ENCODE measurements at places on chromosomes 5 and 9.

DNA sequence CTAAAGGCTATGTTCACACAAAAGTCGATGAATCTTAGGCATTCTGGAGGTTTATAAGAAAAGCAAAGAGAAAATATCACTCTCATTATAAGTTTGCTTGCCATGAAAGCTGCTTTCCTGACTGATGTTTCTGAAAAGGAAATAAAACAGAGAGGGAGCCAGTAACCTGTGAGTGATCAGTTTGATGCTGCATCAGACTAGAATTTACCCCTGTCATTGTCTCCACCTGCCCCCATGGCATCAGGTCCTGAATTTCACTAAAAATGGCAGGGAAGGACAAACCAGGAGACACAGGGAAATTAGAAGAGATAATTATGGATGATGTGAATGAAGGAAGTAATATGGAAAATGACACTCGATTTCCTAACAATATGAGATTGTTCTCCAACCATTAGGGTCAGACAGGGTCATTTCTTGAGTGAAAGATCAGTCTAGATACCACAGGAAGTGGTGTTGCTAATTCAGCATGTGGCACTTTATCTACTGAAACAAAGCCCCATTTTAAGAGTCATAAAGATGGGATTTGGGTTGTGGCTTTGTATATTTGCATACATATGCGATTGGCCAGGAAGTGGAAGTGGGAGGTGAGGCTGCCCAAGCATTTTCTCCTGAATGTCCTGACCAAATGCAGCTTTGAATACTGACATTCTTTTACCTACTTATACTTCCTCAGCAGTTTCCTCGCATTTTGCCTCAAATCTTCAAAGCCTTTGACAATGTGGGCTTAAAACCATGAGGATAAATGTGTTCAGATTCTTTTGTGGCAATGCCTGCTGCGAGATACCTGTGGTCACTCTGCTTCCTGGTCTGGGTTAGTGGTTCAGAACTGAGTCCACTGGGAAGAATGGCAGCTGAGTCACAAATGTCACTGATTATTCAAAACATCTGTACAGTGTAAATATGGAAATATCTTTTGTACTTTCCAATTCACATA lies 29.7 kb downstream of the MEGF10 start:
- DNase-seq, result no peak

GRCh38 chr9:37374892-37375291 lies 47.6 kb upstream of the GRHPR start:
- no peak for DNase-seq

- DNase-seq, result no peak
Observed at GRCh38 chr5:149172709-149173505, 31.6 kb downstream of the ABLIM3 start.

DNA sequence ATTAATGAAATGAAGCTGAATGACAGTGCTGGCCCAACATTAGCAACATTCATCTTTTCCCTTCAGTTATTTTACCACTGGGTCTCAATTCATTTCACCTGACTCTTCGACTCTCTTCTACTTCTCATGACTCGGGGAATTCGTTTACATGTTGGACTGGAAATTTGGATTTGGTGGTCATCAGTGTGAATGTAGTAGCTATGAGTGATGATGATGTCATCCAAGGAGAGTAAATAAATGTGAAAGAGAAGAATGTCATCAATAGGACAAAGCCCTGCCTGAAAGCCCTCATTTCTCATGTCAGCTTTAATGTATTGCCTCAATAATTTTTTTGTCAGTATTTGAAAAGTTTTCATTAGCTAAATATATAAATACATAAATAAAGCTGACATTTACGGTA lies 21.9 kb upstream of the CFAP95 start:
- no peak for DNase-seq

DNA sequence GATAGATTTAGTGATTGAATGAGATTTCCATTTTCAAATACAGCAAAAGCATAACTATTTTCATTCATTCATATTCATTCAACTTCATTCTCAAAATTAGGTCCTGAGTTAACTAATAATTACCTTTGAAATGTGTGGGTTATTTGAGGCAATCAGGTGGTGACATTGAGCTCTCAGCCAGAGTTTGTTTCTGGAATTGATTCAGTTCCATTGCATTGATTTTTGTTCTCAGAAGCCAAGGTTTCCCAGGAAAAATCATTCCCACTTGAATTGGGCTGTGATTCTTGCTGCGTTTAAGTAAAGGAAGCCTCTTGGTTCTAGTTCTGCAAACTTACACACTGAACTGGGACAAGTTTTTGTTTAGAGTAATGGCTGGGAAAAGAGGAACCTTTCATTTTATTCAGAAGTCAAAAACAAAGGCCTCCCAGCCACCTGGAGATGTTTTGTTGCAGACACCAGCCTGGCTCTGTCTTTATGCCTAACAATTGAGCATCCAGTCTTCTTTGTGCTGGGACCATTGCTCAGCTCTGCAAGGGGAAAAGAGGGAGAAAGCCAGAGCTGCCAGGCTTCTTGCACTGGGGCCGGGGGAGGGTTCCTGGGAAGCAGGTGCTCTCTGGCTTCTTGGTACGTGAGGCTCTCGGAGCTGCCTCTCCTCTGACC lies 198.6 kb downstream of the TRIO start:
- no peak for DNase-seq

GRCh38 chr5:134120386-134121138 lies 6.1 kb downstream of the TCF7 start:
- no peak for DNase-seq

GRCh38 chr9:120312031-120312430 lies 267.9 kb downstream of the CDK5RAP2 start:
- DNase-seq, result no peak

GRCh38 chr5:66553368-66553912 lies 42.8 kb upstream of the MAST4 start:
- DNase-seq, result no peak

GRCh38 chr9:37251452-37251851 lies 131.1 kb downstream of the ZCCHC7 start:
- DNase-seq, result no peak

DNA sequence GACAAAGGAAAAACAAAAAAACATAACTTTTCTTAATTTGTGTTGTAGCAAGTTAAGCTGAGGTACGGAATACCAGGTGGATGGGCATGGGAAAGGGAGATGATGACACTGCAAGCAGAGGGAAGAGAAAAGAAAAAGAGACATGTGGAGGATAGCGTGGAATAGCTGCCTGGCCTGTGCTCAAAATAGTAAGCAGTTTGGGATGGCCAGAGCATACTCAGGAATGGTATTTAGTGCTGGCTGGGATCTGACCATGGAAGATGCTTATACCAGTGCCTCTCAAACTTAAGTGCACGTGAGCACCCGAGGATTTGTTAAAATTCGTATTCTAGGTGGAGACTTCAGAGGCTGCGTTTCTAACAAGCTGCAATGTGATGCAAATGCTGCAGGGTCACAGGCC lies 41.3 kb downstream of the LNPEP start:
- DNase-seq, result no peak

- no peak for DNase-seq
Observed at GRCh38 chr5:107799306-107799705, 128.6 kb upstream of the EFNA5 start.

DNA sequence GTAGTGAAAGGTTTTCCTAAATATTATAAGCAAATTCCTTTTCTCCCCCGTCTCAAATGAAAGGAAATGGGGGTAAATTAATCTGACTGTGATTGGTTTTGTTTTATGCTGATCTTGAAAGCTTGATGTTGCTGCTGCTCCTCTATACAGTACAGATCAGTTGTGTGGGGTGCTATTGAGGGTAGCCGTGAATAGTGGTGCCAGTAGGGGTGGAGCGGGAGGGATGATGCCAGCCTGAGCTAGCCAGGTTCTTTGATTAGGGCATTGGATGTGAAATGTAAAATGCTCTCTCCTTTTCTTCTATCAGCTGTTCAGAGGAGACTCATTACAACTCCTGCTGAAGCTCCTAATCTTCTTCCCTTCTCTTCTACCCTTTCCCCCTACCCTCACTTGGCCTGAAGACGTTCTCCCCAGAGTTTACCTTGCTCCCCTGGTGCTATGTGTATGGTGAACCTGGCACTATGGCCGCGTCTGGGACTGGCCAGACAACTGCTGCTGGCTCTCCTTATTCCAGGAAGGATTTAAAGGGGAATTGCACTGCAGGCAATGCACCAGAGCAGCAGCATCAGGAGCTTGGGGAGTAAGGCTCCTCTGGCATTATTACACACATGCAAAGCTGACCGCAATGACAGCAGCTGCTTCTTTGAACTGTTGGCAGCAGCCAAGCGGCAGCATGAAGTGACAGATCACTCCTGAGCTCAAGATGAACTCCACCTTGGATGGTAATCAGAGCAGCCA lies 566 bp downstream of the GPR21 start:
- no peak for DNase-seq

GRCh38 chr9:105850852-105851500 lies 156.6 kb downstream of the TMEM38B start:
- DNase-seq, result no peak

GRCh38 chr5:176410486-176411180 lies 5.7 kb downstream of the CLTB start:
- DNase-seq, result no peak

DNA sequence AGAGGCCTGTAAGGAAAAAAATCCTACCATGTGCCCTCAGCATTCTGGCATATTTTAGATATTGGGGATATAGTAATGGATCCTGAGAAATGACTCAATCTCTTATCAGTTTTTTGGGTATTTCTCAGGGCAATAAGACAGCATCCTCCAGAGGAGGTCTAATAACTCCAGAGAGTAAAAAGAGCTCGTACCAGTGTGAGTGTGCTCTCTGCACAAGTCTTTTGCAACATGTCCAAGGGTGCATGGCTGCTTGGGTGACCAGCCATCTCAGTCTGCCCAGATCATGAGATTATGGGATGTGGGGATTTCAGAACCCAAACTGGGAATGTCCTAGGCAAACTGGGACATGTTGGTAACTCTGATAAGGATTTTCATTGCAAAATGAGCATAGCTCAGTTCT lies 15.3 kb downstream of the ASPN start:
- DNase-seq, result no peak

DNA sequence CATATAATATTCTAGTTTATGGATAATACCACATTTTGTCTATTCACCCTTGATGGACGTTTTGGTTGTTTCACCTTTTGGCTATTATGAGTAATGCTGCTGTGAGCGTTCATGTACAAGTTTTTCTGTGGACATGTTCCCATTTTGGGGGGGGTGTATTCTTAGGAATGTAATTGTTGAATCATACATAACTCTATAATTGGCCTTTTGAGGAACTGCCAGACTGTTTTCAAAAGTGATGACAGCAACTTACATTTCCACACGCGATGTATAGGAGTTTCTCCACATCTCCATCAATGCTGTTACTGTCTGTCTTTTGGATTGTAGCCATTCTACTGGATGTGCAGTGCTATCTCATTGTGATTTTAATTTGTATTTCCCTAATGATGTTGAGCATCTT lies 69.8 kb downstream of the SLC46A2 start:
- no peak for DNase-seq

DNA sequence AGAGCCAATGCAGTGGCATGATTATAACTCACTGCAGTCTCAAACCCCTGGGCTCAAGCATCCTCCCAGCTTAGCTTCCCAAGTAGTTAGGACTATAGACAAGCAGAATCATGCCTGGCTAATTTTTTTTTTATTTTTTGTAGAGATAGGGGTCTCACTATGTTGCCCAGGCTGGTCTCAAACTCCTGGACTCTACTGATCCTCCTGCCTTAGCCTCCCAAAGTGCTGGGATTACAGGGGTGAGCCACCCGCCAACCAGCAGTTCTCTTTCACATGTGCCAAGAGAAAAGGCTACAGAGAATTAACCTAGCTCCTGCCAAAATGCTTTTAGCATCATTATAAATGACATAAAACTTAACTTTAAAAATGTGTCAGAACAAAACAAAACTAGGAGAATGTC lies 8.1 kb downstream of the AK3 start:
- DNase-seq, result no peak

GRCh38 chr9:30713243-30713642 lies 1671.2 kb upstream of the ACO1 start:
- no peak for DNase-seq

- DNase-seq, result no peak
Observed at GRCh38 chr9:77944556-77945243, 86.9 kb downstream of the GNAQ start.

- no peak for DNase-seq
Observed at GRCh38 chr5:97764700-97765099, 581.7 kb upstream of the RIOK2 start.

DNA sequence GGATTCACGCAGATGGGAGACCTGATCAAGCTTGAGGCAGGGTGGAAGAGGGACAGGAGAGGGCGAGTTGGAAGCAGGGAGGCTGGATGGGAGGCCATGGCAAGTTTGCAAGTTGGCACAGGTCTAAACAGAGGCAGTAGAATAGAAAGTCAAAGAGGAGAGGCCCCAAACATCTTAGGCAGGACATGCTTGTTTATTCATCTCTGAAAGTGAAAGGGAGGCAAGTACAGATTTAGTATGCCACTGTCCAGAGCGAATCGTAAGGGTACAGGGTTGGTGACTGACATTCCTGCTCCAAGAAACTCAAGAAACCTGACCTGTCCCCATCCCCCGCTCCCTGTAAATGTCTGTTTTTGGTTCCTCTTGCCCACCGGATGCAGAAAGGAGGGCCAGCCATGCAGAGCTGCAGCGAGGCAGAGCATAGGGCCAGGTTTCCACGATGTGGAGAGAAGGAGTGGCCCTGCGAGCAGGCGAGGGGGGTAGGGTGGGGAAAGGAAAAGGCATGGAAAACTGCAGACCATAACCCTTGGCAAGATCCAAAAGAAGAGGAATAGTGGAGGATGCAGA lies 96.2 kb upstream of the BOD1 start:
- no peak for DNase-seq

GRCh38 chr5:24535646-24536045 lies 109.1 kb downstream of the CDH10 start:
- no peak for DNase-seq

GRCh38 chr9:70979966-70980365 lies 141.5 kb downstream of the TRPM3 start:
- DNase-seq, result no peak

DNA sequence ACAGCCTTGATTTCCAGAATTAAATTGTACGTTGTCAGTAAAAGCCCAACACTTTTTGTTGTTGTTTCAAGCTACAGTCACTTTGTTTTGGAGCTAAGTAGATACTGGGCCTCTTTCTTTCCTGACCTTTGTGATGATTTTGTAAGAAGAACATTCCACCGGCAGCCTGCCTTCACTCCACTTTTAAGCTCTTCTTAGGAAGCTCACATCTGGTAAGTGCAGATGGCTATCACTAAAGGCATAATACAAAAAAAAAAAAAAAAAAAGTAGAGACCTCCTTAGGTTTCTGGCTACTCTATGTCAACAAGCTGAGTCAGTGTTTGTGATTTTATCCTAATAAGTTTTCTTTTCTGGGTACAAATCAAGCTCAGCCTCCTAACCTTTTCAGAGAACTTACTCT lies 1922.1 kb upstream of the WWC1 start:
- DNase-seq, result no peak

- no peak for DNase-seq
Observed at GRCh38 chr5:153516504-153517240, 26.2 kb downstream of the GRIA1 start.

DNA sequence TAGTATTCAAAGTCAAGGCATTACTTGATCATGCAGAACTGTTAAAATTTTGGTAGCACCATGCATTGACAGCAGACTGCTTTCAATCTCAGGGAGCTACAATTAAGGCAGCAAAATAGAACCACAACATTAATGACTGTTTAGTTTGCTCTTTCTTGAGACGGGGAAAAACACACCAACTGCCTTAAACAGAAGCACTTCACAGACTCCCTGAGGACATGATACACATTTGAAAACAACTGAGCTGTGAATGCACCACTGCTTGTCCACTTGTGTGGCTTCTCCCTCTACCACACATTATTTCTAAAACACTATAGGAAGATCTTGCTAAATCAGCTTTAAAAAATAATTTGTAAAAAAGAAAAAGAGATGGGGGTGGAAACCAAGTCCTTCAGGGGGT lies 79.6 kb upstream of the MAST4 start:
- no peak for DNase-seq

- DNase-seq, result peak; percentile 43
Observed at GRCh38 chr5:138990986-138991590, 116.0 kb upstream of the LRRTM2 start.

Data from vagina (tissue), 2 donors.